ENCODE measurements at places on chromosomes 1 and 21.

- peak; percentile 50 for DNase-seq
Measured at GRCh38 chr1:118988186-118989005, at the start of gene TBX15. Gene TBX15 (minus strand): TSS chr1:118988343. CDS start chr1:118987795, 548 bp downstream.

GRCh38 chr1:102941366-102941947 lies 166.9 kb downstream of the COL11A1 start:
- DNase-seq: no peak

- DNase-seq: no peak
Measured at GRCh38 chr1:223620297-223620897, 45.1 kb downstream of the CAPN8 start.

DNA sequence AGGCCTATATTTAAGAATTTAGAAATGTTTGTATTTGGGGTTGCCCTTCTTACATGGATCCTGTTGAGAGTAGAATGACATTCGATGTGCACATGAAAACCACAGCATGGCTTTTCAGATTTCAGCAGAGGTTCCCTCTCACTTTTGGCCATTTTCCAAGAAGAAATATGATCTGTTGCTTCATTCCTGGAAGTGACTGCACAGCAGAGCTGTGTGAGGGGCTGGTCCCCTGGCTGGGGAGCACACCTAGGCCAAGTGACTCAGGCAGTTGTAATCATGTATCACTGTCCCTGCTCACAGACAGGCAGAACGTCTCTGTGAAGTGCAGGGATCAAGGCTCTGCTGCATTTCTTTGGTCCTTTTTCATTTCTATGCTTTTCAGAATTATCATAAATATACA lies 32.3 kb downstream of the AGT start:
- no peak for DNase-seq

DNA sequence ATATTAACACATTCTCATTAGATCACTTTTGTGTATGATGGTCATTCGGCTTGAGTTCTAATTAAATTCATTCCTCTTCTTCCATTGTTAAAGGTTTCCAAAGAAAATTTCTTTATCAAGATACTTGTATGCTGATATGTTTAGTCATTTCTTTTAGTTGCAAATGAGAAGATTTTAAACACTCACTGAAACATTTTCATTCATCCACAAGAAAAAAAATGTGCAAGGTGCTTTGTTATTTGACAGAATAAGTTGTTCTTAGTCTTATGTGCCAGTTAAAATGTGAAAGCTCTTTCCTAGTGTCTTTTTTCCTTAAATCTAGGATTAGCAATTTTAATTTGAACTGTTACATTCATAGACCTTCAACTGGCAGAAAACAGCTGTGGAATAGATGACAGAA lies 727.0 kb upstream of the NEGR1 start:
- DNase-seq: no peak

DNA sequence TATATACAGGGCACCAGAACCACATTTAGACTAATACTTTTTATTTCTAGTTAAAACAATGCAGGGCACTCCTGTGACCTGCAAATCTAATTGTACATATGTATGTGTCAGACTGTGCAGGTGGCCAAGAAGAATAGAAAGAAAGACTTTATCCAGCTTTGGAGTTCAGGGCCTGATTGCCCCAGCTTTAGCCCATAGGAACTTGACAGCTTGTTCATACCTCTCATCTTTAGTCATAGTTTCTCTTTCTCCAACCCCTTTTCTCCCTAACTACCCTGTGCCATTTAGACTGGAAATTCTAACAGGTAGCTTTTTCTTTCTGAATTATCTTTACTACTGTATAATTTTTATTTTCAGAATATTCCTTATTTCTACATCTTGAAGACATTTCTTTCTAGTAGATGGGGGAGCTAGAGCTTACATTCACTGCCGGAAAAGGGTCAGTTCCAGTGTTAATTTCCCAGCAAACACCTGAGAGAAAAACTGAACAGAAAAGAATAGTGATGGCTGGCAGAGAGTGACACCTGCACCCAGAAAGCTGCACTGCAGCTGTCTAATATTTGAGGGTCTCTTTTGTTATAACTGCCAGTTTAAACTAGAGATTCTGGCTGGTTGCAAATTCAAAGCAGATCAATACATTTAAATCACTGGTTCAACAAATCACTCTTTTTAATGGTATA lies 8.4 kb downstream of the YBX1 start:
- DNase-seq: no peak

- DNase-seq: no peak
Measured at GRCh38 chr1:231522931-231523642, 5.4 kb upstream of the TSNAX start.

GRCh38 chr1:154327466-154328317 lies 2.4 kb downstream of the ATP8B2 start:
- DNase-seq: peak; percentile 34

DNA sequence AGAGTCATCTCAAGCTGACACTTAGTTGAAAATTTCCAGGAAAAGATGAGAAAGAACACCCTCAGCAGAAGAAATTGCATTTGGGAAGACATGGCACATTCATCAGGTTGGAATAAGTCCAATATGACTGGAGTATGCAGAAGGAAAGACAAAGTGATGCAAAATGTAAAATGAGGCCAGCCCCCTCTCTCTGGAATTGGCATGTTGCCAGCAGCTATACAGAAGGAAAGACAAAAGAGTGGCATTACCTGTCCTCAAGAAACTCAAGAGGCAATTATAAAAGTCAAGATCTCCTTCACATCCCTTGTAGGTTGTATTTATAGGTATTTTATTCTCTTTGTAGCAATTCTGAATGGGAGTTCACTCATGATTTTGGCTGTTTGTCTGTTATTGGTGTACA lies 426.3 kb downstream of the AGBL4 start:
- DNase-seq: no peak

DNA sequence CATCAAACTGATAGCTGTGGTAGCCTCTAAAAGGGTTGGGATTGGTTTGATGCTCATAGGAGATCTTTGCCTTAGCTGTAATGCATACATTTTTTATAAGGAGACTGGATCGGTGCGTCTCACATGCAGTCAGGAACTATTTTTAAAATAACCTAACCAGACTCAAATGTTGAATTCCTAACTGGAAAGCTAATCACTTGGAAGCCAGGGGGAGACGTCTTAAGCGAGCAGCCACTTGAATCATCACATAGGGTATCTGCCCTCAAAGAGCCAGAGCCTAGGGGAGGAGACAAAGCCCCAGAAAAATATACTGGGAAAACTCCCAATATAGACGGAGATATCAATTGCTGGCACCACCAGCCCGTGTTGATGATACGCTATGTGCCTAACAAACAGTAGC lies 61.7 kb upstream of the PUM1 start:
- no peak for DNase-seq

GRCh38 chr1:226371027-226371694 lies 36.7 kb downstream of the PARP1 start:
- no peak for DNase-seq

DNA sequence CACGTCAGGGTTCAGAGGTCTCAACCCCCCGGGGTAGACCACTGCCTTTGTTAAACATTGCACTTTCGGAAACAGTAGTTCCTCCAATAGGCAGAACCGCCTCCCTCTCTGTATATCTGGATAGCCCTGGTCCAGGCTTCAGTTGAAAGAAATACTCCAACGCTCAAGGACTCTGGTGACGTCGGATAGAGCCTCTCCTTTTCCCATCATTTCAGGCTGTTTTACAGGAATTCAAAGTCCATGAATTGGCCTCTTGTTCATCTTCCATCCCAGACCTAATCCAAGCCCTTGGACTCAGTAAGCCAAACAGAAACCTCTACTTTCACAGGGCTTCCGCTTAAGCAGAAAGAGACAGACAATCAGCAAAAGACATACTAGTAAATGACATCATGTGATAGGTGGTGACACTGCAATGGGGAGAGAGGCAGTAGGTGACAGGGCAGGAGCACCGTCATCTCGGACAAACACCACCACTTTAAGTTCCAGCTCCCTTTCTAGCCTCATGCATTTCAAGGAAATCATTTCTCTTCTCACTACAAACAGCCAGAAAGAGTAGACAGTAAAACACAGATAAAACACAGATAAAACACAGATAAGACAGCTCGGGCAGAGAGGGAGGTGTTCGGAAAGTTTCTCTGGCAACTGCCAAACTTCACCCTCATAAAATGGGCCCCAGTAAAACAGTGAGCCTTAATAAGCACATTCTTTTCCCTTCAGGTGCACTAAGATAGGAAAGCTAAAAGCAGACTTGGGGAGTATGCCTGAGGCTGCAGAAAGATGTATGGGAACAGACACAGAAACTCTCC lies 2.3 kb upstream of the PLA2G2A start:
- DNase-seq: no peak

GRCh38 chr1:247096958-247097357 lies 7.2 kb downstream of the ZNF669 start:
- DNase-seq: no peak

DNA sequence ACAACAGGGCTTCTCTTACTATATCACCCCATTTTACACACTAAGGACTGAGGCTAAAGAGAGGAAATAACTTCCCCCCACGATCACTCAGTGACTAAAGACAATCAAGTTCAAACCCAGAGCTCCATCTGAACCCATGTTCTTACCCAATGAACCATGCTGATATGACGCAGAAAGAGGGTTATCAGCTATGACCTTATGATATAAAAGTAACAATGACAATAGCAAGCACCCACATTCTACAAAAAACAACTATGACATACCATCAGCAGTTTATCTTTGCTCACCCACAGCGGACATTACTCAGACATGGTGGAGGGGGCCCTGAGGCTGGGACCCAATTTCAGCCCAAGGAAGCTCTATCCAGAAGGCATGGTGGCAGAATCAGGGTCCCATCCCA lies 75.7 kb downstream of the PTPN14 start:
- no peak for DNase-seq

DNA sequence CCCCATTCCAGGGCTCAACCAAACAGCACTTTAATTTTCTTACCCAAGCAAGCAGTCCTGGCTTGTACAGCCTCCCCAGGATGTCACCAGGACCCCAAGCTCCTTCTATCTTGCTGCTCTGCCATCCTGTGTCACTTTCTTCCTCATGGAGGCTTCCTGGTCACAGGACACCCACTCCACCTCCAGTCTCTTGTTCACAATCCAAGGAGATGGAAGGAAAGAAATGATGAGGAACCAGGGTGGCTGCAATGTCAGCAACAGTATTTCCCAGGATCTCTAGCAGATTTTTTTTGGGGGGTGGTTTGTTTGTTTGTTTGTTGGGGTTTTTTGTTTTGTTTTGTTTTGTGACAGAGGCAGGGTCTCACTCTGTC lies 58.9 kb downstream of the RIPK4 start:
- no peak for DNase-seq

DNA sequence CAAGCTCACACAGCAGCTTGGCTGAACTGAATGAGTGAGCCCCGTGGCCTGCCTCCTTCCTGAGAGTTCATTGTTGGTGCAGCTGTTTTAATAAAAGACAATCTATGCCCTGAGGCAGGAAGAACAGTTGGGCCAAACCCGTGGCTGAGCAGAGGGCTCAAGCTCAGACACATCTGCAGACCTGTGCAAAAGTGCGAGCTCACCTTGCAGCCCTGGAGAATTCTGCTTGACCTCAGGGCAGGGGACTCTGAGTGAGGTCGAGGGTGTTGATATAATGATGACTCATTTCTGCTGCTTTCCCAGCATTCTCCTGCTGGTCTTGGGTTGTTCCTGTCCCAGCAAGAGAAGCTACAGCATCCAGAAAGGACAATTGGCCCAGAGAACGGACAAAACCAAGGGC lies 61.0 kb downstream of the ATP5PO start:
- DNase-seq: no peak

DNA sequence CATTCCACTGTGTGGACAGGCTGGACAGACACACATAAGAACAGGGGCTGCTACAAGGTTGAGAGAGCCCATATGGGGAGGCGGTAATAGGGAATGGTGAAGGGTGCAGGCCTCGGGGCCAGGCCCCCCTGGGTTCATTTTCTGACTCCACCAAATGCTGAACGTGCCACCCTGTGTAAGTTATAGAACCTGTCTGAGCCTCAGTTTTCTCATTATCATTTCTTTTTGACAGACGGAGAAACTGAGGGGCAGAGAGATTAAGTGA lies 569.5 kb downstream of the PTPRU start:
- DNase-seq: no peak

Data from endothelial cell (in vitro differentiated cells).